ENCODE measurements at places on chromosomes 3 and 15.

DNA sequence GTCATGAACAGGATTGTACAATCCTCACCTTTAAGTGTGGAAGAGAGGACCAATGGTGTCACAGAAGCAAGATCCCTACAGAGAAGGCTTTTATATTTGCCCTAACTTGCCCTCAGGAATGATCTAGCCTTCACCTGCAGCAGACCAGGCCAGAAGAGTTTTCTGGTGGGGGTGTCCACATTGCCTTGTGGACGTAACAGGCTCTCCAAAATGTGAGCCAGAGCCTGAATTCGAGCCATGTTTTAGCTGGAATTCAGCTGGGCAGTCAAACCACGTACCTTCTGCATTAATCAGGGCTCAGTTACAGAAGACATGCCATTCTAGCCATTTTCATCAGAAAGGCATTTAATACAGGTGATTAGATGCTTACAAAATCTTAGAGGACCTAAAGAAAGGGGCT, 23.6 kb upstream of the RAB7A start:
- no peak for DNase-seq

DNA sequence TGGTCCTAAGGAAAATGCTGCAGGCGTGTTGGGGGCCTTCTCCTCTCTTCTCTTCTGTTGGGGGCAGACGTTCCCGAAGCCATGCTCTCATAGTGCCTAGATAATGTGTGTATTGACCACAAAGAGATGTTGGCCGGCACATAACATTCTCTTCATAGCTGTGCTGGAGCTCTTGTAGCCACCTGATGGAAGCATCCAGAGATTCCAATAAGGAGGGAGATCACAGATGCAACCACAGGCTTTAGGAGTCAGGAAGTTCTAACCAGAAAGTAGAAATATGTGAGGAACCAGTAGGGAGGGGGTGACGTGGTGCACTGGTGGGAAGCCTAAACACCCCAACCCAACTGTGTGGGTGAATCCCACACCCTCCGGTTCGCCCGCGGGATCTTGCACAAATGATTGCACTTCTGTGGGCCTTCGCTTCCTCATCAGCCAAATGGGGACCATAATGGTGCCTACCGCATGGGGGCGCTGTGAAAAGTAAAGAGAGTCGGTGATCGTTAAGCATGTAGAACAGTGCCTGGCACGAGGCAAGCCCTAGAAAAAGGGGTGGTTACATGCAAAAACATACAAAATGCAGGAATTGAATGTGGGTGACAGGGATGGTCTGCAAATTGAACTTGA, 87.8 kb downstream of the TOP2B start:
- DNase-seq = no peak

DNA sequence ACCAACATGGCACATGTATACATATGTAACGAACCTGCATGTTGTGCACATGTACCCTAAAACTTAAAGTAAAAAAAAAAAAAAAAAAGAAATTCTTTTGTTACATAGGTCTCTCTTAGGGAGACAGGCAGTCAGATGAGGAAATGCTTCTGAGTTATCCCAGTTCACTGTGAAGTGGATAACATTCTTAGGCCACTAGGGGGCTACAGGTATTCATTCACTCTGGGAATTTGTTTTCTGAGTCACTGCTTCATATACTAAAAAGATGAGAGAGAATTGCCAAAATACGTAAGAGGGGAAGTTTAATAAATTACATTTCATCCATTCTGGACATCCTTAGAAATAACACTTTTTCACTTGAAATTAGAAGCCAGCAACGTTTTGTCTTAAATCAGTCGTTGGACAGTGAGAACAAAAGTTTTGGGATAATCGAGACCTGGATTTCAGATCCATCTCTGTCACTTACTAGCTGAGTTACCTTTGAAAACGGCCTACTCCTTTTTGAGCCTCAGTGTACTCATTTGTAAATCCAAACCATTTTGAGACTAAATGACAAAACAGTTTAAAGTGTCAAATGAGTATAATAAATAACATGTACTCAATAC, 738.4 kb upstream of the ALCAM start:
- peak; percentile 16 for DNase-seq

DNA sequence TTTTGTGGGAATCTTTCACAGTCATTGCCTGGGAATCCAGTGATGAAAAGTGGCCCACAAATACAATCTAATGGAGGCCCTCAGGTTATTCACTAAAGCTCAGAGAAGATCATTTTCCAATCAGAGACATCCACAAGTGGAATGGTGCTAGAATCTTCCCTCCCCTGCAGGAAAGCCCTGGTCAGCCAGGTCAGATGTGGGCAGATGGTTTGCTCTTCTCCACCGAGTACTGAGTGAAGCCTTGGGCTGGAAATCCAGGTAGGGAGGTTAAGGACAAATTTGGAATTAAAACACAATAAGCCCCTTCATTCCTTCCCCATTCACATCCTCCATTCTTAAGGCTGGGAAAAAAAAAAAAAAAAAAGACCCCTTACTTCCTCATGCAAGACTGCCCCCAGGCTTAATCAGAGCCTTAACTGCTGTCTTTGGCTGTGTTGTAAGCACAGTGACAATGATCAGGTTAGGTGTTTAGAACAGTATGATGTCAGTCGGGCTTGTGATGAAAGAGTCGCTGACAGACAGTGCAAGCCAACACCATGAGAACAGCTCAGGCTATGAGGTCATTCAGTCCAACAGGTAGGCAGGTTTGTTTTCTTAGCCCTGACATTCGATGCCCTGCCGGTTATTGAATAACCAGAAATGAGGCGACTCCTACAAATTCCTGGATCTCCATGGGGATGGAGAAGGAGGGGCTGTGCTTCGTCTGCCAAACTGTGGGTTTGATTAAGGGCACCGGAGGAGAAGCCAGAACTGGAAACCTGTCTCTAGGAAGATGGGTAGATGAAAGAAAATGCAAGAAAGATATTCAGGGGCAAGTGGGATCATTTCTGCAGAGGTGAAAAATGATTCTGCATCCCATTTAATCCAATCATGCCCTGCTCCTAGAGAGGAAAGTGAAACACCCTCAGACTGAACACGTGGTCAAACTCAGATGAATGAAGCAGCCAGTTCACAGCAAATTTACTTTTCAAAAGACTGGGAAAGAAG, 23.5 kb upstream of the HES1 start:
- no peak for DNase-seq

DNA sequence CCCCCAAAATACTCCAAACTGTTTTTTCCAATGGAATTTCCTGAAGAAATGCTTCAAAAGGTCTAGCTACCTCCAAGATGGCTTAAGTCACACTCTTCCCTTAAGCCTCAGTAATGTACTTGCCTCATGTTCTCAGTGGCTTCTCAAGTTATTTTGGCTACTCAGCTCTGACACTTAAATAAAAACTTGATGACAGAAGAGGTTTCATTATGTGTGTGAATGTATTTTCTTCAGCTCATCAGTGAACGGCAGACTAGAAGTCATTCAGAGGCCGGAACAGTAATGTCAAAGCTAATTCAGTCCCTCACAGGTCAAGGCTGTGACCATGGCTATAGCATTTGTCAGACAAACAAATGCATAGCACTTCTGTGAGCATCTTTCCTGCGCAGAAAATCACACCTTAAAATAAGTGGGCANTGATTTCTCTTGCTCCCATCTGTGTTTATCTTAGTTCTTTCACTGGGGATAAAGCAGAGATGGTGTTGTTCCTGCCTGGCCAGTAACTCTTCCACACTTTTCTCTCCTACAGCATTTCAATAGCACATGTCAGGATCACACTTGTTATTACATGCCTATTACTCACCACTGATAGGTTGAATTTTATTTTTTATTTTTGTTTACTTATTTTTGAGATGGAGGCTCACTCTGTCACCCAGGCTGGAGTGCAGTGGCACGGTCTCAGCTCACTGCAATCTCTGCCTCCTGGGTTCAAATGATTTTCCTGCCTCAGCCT, 68.5 kb upstream of the PLCL2 start:
- no peak for DNase-seq

- peak; percentile 35 for DNase-seq
Observed at GRCh38 chr3:124467980-124468902, 262.0 kb upstream of the UMPS start.

- no peak for DNase-seq
Observed at GRCh38 chr15:73295630-73296286, 73.0 kb downstream of the HCN4 start.

DNA sequence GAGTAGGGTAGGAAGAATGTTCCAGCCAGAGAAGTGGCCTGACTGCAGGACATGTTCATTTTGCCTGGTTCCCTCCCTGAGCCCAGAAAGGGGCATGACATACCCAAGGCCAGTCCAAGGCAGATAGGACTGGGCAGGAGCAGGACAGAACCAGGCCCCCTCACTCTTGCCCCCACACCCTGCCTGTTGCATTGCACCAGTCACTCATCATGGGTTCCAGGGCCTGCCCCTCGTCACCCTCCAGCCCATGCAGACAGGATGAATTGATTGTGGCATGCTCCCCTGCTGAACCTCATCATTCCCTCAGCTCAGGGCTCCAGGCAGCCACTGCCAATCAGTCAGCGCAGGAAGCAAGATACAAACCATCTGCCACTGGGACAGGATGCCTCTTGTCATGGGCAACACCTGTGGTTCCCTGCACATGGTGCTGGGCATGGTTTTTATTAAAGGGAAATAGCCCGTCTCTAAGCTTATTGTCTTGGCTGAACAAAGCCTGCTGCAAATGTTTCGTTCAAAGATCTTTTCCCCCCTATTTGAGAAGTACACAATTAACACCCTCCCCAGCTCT, 48.9 kb downstream of the RASGRF1 start:
- peak; percentile 97 for DNase-seq

GRCh38 chr3:13009946-13010315, 63.3 kb downstream of the IQSEC1 start:
- no peak for DNase-seq

DNA sequence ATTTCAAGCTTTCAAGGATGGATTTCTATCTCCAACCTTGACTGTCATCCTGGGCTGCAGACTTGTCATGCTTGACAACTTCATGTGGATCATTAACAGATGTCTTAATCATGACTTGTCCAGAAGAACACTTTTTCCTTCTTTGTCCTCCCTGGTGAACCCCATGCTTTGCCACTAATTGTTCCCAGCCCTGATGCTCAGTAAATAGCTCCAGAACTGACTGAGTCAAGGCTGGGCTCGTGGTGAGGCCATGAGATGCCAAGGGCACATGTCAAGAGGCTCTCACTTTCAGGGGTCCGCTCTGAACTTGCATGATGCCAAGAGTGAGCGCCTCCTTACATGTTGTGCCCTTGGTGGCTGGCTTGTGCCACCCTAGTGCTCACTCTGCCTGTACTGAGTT, 48.9 kb upstream of the KY start:
- DNase-seq = no peak

DNA sequence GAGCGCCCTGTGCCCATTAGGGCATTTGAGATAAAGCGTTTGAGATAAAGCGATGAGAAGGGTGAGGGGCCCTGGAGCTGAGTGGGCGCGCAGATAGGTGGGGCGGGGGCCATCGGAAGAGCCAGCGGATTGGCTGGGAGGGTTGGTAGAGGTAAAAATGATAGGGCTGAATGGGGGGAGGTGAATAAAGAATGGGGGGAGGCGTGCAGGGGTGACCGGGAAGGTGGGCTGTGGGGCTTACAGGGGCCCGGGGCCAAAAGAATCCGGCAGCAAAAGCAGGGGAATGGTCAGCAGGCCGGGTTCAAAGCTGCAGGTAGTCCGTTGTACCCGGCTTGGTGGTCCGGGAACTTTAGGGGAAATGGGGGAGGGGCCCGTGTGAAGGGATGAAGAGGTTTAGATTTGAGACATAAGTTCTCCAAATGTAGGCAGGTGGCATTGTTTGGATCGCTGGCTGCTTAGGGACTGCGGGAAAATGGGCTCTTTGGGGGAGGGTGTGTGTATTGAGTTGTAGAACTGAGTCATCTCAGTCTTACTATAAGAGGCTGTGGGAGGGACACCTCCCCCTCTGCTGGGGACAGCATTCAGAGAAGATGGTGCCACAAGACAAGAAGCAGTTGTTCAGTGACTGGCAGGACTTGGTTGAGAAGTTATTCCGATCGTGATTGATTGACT, 610 bp downstream of the ARID3B start:
- peak; percentile 72 for DNase-seq

DNA sequence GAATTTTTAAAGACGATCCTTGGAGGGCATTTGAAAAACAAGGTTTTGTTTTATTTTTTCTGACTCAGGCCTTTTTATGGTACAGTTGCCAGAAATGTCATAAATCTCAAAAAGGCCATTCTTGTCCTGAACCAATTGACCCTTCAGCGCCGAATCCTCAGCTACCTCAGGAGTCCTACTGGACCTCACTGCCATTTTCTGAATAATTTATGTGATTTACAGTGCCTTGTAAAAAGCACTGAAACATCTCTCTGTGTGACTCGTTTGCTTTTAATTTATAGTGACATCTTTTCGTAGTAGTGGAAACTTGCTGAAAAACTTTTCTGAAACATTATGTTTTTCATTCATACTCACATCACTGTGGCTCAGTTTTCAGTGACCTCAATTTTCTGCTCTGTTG, 72.2 kb upstream of the ARL6 start:
- no peak for DNase-seq

DNA sequence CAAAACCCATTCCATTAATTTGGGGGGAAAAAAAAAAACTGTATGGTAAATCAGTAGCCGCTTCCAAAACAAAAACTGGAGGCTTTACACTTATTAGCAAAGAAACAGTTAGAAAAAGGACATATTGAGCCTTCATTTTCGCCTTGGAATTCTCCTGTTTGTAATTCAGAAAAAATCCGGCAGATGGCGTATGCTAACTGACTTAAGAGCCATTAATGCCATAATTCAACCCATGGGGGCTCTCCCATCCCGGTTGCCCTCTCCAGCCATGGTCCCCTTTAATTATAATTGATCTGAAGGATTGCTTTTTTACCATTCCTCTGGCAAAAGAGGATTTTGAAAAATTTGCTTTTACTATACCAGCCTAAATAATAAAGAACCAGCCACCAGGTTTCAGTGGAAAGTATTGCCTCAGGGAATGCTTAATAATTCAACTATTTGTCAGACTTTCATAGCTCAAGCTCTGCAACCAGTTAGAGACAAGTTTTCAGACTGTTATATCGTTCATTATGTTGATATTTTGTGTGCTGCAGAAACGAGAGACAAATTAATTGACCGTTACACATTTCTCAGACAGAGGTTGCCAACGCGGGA, 9.4 kb upstream of the RPL24 start:
- peak; percentile 81 for DNase-seq

- DNase-seq = no peak
Observed at GRCh38 chr15:95287720-95288103, 1042.8 kb upstream of the NR2F2 start.

- DNase-seq = no peak
Observed at GRCh38 chr15:74011610-74012009, 17.1 kb downstream of the PML start.

DNA sequence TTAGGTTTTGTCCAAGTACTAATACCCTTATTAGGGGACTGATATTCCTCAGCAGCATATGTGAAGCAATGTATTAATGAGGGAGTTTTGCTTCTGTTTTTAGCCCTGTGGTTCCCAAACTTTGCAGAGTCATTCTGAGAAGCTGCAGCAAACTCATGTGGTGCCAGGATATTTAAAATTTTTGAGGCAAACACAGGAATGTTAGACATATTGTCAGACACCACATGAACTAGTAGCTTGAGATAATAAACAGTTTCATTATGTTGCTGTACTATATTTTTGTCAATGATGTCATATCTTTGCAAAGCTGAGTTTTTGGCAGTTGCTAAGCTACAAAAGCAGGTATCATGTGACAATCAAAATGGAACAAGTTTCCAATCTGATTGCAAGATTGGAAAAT, 36.6 kb downstream of the ATP6V1A start:
- no peak for DNase-seq

- no peak for DNase-seq
Observed at GRCh38 chr3:104397713-104398112, 969.0 kb upstream of the ALCAM start.
